Muscle of leg (tissue), 16 donors: ENCODE measurements at places on chromosomes 2 and 18. TPM values are rescaled to one million over a fixed set of nuclear protein-coding genes. Genes with fewer than 3 reads are reported as not detected.

The MERTK gene
- 4.9 TPM for total RNA-seq

The MREG gene
- 1.3 TPM for total RNA-seq

The FN1 gene
- 455 TPM for total RNA-seq

The C1QL2 gene
- total RNA-seq: not detected

The TUBA4B gene
- 0.04 TPM for total RNA-seq

The TTC32 gene
- 13.3 TPM for total RNA-seq

The NPPC gene
- total RNA-seq: 1.5 TPM

- peak; percentile 91 for DNase-seq
Measured at GRCh38 chr2:220077488-220077887, 450.1 kb downstream of the SLC4A3 start.

- no peak for DNase-seq
Measured at GRCh38 chr2:148944536-148944935, 69.5 kb downstream of the KIF5C start.

- DNase-seq: no peak
Measured at GRCh38 chr2:131404753-131405152, 40.8 kb upstream of the RAB6D start.

DNA sequence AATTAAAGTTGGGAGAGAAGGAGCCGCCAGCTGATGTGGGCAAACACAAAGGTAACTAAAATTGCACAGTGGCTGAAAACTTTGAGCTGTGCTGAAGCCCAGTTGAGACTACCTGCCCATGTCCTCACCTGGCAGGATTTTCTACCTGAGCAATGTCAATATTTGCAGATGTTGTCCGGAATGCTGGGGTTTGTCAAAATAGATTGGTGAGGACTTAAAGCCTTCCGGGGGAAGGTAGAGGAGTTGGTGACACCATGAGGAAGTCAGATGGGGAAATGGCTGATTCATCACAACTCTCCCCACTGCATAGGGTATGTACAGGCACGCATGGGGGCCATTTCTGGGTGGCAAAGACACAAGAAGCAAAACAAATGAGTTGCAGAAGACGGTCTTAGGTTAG is 114.9 kb downstream of the ALK start:
- DNase-seq: no peak

DNA sequence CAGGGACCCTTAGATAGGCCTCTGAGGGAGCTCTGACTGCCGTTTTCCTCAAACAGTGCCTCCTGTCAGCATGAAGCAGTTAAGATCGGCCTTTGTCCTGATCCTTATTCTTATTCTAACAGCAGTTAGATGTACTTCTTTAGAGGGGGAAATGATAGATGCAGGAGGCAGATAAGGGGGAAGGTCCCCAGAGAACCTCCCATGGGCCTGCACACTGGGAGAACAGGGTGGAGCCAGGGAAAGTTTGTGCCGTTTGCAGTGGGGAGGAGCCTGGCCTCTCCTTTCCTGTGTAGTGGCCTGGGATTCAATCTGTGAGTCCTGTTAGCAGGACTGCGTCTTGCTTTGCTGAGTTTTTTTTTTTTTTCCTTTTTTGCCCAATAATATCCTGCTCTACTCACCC is 7.9 kb upstream of the INPP4A start:
- DNase-seq: no peak

- peak; percentile 20 for DNase-seq
Measured at GRCh38 chr2:175468431-175469098, 287.1 kb upstream of the ATP5MC3 start.

DNA sequence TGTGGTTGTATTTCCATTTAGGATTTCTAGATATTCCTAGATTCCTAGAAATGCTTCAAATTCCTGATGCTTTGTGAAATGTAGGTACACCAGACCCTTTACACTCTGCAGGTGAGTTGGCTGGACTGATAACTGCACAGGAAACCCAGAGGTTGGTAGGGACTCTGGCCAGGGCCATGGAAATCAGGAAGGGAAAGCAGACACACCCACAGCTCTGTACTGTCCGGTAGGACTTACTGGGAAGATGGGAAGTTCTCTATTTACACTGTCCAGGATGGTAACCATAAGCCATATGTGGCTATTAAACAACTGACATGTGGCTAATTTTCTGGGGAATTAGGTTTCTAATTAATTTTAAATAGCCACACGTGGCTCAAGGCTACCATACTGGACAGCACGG is 31.4 kb downstream of the NEMP2 start:
- DNase-seq: no peak

GRCh38 chr2:201879996-201880395 is 73.7 kb downstream of the CDK15 start:
- DNase-seq: no peak

DNA sequence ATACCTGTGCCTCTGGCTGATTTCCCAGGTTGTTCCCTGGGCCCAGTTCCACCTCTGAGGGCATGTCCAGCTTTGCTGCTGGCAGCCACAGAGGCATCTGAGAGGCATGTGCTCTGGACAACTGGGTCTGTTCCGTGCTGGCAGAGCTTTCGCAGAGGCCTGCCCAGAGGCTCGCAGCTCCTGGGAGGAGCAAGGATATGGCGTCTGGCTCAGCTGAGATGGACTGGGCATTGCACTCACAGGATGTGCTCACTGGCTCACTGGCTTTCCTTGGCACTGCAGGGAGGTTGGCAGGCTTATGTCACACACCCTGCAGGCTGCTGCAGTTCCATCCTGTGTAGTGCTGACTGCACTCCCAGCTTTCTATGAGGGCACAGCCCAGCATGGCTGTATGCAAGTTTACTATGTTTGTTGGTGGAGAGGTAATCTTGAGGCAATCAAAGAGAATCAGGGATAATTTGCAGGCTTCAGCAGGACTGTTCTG is 172.3 kb downstream of the PRKCE start:
- DNase-seq: peak; percentile 90
